ENCODE measurements at places on chromosomes 5 and 9. TPM values are rescaled to one million over a fixed set of nuclear protein-coding genes. Genes with fewer than 3 reads are reported as not detected.

RAI14 gene
- total RNA-seq, result 9.0 TPM

SLC31A1 gene
- 16.7 TPM for total RNA-seq

IL9 gene
- not detected for total RNA-seq

FAM78A gene
- total RNA-seq, result 36.1 TPM

DNA sequence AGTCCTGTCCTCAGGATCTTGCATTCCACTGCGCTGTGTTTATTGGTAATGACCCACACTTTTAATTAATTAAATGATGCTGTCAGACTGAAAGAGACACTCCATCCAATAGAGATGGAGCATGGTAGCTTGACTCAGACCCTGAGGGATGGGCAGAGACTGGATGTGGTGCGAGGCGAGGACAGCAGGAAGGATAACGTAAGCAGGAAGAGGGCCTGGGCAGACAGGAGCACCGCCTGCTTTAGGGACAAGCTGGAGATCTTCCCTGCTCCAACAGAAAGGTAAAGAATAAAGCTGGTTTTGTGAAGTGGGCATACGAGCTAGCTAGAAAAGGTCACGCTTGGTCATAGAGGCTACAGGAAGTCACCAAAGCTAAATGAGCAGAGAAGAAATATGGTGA is 3.6 kb upstream of the DOCK8 start:
- DNase-seq, result no peak
- H3K27me3 ChIP-seq, result peaks cover 4% of the 10 kb centered on the region
- no peaks in the 10 kb centered on the region for H3K4me1 ChIP-seq
- no peak overlapping the region for H3K4me3 ChIP-seq

GRCh38 chr5:68505917-68506860 is 290.6 kb downstream of the PIK3R1 start:
- H3K27ac ChIP-seq, result no peak overlapping the region
- no peak for DNase-seq
- H3K36me3 ChIP-seq, result no peaks in the 10 kb centered on the region
- H3K4me1 ChIP-seq, result no peaks in the 10 kb centered on the region
- no peaks in the 10 kb centered on the region for H3K27me3 ChIP-seq

LPCAT1 gene
- 49.4 TPM for total RNA-seq

PCDHB16 gene
- not detected for total RNA-seq

DNA sequence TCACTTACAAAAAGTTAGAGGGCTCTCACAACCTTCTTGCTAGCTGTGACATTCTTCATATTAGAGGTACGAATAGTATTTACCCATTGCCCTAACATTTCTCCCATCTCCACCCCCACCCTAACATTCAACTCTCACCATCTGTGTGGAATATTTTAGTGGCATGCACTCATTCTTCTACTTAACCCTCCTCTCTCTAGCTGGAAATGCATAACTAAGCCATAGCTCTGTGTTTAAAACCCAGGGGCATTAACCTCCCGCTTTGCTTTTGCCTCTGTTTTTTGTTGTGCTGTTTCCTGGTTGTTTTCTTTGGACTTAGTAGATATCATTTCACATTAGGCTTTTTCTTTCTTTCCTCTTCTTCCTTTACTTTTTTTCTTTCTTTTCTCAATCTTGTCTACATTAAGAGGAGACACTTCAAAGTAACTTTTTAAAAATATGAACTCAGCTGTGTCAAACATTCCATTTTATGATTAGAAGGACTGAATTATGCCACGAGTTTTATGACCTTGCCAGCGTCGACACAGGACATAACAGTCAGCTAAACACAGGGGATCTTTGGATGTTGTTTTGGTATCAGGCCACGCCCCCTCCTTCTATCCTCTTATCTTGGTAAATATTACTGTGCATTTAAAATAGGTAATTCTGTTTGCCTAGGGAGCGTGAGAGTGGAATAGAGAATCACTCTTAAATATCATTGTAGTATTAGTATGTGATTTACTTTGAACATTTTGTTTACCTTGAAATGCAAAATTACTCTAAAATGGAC is 236.0 kb downstream of the CD180 start:
- H3K27ac ChIP-seq, result no peak overlapping the region
- no peak for DNase-seq
- H3K36me3 ChIP-seq, result no peaks in the 10 kb centered on the region
- peaks cover 10% of the 10 kb centered on the region for H3K27me3 ChIP-seq
- H3K4me3 ChIP-seq, result no peak overlapping the region

RUSC2 gene
- total RNA-seq, result 2.2 TPM

DNA sequence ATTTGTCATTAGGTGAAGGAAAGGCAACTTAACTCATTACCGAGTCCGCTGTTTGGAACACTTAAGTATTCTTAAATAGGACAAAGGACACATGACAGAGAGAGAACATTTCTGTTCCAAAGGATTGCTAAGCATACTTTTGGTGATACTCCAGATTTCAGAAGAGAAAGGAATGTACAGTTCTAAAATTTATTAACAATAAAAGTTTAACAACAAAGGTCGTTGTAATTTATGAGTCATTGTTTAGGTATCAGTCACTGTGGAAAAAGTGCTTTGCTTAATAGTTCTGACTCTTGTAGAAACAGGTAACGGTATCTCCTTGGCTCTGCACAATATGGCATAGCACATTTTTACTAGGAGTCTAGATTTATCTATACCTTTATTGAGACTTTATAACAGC is 36.3 kb upstream of the PAM start:
- no peak overlapping the region for H3K4me3 ChIP-seq
- peaks cover 44% of the 10 kb centered on the region for H3K27me3 ChIP-seq
- H3K27ac ChIP-seq, result no peak overlapping the region
- DNase-seq, result no peak
- H3K36me3 ChIP-seq, result no peaks in the 10 kb centered on the region

DNA sequence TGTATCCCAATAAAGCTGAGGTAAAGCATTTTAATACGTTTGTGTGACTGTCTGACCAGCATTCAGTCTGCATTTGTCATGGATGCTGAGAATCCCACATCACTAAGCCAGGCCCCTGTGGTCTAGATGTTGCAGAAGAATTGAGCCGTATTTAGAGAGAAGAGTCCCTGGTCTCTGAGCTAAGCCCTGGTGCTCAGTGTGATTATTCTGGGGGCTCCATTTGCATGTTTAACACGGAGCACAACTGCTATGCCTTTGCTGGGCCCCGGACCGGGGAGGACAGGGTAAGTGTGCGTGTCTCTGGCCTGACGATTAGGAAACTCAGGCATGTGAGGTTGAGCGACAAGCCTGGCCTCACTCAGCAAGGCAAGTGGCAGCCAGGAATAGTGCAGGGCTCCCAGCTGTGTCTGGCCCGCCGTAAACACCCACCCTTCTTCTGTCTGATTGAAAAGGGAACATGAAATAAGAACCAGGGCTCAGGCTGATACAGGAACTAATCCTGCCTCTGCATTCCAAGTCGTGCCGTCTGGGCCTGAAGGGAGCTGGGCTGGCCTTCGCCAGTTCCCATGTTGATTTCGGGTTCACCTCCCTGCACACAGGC is 22.3 kb downstream of the FAM78A start:
- no peaks in the 10 kb centered on the region for H3K36me3 ChIP-seq
- no peaks in the 10 kb centered on the region for H3K27me3 ChIP-seq
- peaks cover 48% of the 10 kb centered on the region for H3K4me1 ChIP-seq
- DNase-seq, result no peak

DNA sequence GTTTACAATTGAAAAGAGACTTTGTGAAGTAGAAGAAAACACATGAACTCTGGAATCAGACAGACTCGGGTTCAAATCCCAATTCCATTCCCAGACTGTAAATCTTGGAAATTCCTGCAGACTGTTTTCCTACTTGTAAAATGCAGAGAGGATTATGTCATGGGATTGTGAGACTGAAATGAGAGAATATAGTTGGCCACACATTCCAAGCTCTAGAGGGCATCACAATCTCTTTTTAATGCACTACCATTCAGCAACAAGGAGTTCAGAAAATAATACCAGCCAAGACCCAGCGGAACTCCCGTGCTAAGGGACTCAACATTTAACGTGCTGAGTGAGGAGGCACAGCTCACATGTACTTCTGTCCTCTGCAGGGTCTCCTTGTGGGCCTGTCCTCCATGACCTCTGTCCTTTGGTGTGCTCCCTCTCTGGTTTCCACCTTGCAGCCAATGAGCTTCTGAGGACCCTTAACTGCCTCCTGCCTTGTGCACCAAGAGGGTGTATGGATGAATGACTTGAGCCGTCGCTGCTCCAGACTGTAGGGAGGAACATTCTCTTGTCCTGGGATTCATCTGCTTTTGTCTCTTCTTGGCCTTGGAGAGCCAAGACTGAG is 263.5 kb downstream of the NTRK2 start:
- no peak for DNase-seq
- H3K36me3 ChIP-seq, result no peaks in the 10 kb centered on the region
- no peak overlapping the region for H3K27ac ChIP-seq

EPB41L4A gene
- total RNA-seq, result not detected

- H3K36me3 ChIP-seq, result no peaks in the 10 kb centered on the region
- H3K27ac ChIP-seq, result no peak overlapping the region
- H3K4me1 ChIP-seq, result no peaks in the 10 kb centered on the region
- H3K27me3 ChIP-seq, result no peaks in the 10 kb centered on the region
Observed at GRCh38 chr5:41270423-41271251, 57.3 kb upstream of the C6 start.

- DNase-seq, result no peak
- H3K4me1 ChIP-seq, result no peaks in the 10 kb centered on the region
- H3K27ac ChIP-seq, result no peak overlapping the region
- peaks cover 34% of the 10 kb centered on the region for H3K27me3 ChIP-seq
- H3K4me3 ChIP-seq, result no peak overlapping the region
- no peaks in the 10 kb centered on the region for H3K36me3 ChIP-seq
Observed at GRCh38 chr9:34559624-34560455, 29.7 kb downstream of the CNTFR start.

DNA sequence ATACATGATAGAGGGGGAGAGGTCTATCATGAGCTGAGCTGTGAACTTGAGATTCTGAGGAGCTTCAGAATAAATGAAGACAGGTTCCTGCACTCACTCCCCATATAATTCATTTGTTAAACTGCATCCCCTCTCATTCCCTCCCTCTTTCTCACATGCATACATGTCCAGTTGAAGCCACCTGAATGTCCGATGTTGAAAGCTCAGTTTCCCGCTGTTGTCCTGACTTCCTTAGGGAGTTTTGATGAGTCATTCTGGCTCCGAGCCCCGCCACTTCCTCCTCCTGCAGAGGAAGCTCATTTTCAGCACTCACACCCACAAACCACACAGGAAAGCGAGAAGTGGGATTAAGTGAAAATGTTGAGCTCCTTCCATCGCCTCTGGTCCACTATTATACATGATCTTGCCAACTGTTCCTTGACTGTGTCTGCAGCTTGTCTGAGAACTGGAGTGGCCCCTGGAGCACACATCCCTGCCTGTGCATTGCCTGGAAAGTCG is 121.2 kb downstream of the CEMIP2 start:
- H3K36me3 ChIP-seq, result peaks cover 1% of the 10 kb centered on the region
- no peak for DNase-seq
- H3K27ac ChIP-seq, result no peak overlapping the region
- H3K4me1 ChIP-seq, result peaks cover 9% of the 10 kb centered on the region

MYORG gene
- 3.6 TPM for total RNA-seq

DNA sequence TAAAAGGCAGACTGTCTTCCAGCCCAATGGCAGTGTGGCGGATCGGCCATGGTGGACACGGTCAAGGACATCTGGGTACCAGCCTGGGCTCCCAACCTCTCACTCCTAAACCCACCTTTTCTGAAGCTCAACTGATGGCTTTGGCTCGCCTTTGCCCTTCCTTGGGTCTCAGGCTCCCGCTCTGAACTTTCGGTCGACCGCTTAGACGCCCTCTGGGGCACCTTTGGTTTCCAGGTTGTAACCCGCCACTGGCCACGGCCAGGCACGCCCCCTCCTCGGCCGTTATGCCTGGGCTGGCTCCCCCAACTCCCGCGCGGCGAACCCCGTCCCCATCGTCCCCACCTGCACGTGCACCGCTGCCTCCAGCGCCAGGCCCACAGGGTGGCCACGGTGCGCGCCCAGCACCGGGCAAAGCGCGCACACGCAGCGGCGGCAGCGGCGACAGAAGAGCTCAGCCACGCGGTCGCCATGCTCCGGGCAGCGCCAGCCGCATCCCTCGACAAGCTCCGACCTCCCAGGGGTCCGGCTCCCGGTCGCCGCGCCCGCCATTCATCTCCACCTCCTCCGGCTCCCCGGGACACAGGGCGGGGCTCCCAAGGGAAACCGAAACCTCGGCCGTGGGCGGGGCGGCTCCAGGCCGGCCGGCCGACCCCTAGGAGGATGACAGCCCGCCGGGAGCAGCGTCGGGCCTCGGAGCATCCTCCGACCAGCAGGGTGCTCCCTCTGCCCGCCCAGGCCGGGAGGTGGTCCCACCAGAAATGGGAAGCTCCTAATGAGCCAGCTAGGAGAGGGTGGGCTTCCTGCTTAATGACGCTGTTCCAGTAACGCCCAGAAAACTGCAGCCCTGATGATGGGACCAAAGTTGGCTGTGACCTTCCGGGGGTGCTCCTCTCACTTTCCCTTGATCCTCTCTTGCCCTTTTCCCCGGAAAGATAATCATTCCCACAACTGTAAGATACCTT is at the start of gene TRIM14:
Gene TRIM14, minus strand, starts transcription at position 583 of the 962 bp plus-strand sequence. Its CDS starts 34 bp downstream, at position 549.
- peak within 1 kb of the TSS; percentile 94 for H3K4me3 ChIP-seq
- peaks cover 36% of the 10 kb centered on the region for H3K4me1 ChIP-seq
- peak within 1 kb of the TSS; percentile 92 for H3K27ac ChIP-seq
- DNase-seq, result peak; percentile 79

SPATA31E1 gene
- total RNA-seq, result not detected

DNA sequence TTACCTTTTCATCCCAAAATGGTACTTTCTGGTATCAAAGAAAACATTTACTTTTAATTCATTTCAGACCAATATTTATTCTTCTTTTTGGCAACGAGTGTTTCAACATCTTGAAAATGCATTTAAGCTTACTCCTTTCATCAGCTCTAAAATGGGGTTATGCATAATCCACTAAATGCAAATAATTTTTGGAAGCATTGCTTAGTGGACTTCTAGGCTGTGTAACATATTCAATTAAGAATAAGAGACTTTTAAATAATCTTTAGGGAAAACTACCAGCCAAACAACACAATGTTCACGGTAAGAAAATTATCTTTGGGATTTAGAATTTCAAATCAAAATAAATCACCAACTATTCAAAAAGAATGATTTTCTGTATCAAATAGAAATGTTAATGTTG is 118.2 kb downstream of the ADAMTS6 start:
- no peaks in the 10 kb centered on the region for H3K36me3 ChIP-seq
- DNase-seq, result no peak
- no peaks in the 10 kb centered on the region for H3K27me3 ChIP-seq
- no peak overlapping the region for H3K27ac ChIP-seq
- H3K4me3 ChIP-seq, result no peak overlapping the region
- H3K4me1 ChIP-seq, result no peaks in the 10 kb centered on the region

GRCh38 chr5:88727705-88728313 is 155.2 kb downstream of the MEF2C start:
- H3K4me1 ChIP-seq, result peaks cover 8% of the 10 kb centered on the region
- no peak overlapping the region for H3K4me3 ChIP-seq
- H3K27ac ChIP-seq, result no peak overlapping the region

Data from activated naive CD8-positive, alpha-beta T cell treated with anti-CD3 and anti-CD28 coated beads for 36 hours (primary cell).